Stimulated activated CD8-positive, alpha-beta memory T cell treated with anti-CD3 and anti-CD28 coated beads, Interleukin-15, amount 100 ng/mL, for 24 hours (primary cell): ENCODE measurements at places on chromosomes 1 and 21.

DNA sequence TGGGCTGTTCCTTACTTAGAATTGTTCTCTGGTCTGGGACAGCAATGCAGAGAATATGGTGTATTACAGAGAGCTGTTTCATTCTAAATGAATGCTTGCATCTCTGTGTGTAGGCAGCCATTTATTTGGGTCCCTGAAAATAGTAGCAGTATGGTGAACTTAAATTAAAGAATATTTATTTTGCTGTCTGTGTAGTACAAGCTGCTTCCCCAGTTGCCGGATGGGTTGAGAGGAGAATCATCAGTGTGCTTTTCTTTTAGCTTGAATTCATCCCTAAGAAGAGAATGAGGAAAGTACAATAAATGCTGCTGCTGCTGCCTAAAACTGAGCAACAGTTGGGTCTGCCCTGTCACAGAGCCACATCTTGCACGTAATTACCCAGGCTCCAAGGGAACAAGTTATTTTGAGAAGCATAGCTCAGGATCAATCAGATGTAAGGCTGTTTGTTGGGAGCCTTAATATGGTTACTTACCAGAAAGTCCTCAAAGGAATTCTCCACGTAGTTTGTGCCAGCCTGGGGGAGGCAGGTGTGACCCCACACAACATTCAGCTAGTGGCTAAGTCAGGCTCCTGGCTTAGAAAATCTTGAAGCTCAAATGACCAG lies 16.6 kb downstream of the ACTN2 start:
- DNase-seq = no peak

- DNase-seq = no peak
Observed at GRCh38 chr1:199909137-199909536, 118.4 kb upstream of the NR5A2 start.

DNA sequence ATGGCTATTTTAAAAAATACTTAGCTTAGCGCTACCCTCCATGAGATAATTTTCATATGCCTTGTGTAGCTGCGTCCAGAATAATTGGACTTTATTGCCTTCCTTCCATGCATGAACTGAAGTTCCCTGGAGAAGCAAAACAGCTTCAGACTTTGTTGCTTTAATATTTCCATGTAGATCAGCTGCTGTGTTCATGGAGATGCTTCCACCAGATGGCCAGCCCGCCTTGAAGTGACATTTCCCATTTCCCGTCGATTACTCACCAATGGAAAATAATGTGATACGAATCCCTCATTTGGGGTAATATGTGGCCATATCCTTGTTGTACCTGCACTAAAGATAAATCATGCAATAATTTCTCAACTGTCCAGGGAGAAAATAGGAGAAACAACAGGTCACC lies 47.4 kb upstream of the CLDN14 start:
- DNase-seq = no peak

- no peak for DNase-seq
Observed at GRCh38 chr1:240092301-240093119, 827 bp downstream of the FMN2 start.
